HuH-7.5 (cell line): ENCODE measurements at places on chromosomes 12 and 14.

GRCh38 chr12:98260276-98260675, 255.1 kb upstream of the TMPO start:
- DNase-seq = no peak

DNA sequence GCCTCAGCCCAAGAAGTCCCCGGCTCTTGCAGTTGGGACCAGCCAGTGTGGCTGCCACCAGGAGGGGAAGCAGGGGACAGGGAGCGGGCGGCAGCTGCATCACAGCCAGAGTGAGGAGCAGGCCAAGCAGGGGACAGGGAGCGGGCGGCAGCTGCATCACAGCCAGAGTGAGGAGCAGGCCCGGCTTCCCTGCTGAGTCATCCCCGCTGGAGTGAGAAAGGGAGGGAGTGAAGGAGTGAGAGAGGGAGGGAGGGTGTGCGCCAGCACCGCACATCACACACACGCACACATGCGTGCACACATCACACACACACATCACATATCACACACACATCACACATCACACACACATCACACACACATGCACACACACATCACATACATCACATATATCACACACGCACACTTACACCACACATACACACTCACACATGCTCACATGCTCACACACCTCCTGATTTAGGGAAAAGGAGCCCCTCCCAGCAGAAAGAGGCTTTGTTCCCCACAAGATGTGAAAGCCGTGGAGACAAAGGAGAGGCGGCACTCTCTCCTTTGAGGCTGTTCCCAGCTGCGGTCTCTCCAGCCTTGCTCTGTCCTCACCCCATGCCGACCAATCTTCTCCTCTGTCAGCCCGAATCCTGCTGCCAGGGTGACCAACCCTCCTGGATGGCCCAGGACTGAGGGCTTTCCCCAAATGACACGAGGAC, 16.7 kb upstream of the ZDHHC22 start:
- no peak for DNase-seq

- DNase-seq = no peak
These were observed 215.0 kb downstream of the SNAPC1 start for GRCh38 chr14:61977217-61977616.

- DNase-seq = no peak
These were observed 31.4 kb downstream of the P2RX4 start for GRCh38 chr12:121241156-121241970.

DNA sequence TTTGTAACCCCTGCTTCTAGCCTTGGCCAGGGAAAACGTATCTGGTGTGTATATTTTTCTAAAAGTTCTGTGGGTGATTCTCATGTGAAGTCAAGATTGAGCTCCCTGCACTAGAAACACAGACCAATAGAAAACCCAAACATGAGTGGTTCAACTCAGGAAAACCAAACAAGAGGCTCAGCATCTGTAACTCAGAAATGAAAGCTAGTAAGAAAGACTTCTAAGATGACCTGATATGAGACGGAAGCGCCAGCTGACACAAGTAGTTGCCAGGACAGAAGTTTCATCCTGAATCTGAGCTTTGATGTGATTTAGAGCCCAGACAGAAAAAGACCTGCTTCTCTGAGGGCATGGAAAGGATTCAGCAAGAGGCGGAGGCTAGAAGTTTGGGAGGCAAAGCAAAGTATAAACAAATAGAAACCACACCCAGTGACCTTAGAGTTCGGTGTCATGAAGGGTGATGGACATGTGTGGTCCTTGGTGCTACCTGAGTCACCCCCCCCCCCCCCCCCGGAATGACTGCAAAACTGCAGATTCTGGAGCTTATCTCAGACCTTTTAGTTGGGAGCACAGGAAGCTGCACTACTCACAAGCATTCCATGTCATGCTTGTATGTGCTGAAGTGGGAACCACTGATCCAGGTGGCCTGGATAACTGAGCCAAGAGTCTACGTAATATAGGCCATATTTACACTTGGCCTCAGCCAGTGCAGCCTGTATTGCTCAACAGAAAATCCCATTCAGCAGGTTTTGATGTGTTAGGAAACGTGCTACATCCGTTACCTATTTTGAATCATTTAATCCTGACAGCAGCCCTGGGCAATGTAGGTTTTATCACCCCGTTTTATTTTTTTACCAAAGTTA, 191.3 kb downstream of the ANO6 start:
- DNase-seq = no peak

- DNase-seq = peak; percentile 47
These were observed 94.1 kb downstream of the SLC25A47 start for GRCh38 chr14:100416921-100417860.

DNA sequence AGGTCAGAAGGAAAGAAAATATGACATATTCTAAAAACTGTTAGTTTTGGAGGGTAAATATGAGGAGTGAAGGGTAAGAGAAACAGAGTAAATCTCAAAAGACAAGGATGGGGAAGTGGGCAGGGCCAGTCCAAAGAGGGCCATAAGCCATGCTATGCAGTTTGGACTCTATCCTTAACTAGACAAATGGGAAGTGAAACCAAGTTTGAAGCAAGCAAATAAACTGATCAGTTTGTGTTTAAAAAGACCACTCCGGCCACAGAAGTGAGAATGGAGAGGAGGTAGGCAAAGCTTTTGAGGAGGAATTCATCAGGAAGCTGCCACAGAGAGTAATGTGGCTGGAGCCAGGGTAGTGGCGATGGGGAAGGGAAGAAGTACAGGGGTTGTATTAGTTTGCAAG, 37.5 kb upstream of the DAAM1 start:
- DNase-seq = no peak

GRCh38 chr12:115983226-115983798, 294.2 kb downstream of the MED13L start:
- no peak for DNase-seq

GRCh38 chr12:108629824-108630476, 3.7 kb downstream of the SELPLG start:
- no peak for DNase-seq

DNA sequence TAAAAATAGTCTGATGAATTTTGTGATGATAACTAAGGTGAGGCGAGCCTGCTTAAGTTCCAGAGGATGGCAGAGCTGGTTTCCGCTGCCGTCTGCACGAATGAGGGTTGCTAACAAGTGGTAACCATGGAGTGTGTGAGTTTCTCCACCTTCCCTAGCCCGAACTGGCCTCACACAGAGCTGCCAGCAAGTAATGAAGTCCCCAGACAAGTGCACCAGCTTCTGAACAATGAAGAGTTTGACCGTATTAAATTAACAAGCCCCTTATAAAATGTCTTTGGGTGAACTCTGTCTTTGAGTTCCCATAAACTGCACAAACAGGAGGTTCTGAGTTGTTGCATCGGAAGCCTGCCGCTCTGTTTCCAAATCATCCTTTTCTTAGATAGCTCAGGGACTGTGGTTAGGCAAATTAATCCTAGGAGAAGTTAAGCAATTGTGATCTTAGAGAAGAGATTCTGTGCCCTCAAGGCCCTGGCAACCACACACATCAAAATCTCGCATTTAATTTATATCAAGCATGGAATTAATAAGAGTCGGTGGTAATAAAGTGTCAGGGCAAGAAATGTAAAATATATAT, 274.1 kb upstream of the DAAM1 start:
- DNase-seq = no peak

DNA sequence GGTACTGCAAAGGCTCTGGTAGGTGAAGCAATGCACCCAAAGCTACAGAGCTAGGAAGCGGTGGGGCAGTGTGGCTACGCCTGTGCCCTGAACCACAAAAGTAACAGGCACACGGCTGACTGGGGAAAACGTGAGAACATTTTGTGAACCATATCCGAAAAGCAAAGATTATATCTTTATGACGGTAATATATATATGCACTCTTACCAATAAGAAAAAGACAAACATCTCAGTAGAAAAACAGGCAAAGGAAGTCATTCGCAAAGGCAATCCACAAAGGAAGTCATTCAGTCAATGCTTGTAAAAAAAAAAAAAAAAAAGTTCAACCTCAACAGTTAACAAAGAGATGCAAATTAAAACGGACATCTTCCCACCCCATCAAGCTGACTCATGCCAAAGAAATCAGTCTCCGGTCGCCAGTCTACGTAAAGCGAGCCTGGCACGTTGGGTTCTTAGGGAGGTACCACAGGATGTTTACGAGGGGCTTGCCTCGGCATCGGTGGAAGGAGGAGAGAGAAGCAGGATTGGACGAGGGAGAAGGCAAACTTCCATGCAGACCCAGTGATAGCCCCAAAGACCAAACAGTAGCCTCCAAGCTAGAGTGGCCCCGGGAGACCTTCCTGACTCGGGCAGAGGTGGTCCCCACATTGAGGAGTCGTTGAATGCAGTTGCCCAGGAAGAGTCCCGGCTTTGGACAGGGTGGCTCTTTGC, 39.4 kb upstream of the PPP2R5C start:
- DNase-seq = no peak

GRCh38 chr14:39383026-39383660, 49.1 kb downstream of the FBXO33 start:
- no peak for DNase-seq

DNA sequence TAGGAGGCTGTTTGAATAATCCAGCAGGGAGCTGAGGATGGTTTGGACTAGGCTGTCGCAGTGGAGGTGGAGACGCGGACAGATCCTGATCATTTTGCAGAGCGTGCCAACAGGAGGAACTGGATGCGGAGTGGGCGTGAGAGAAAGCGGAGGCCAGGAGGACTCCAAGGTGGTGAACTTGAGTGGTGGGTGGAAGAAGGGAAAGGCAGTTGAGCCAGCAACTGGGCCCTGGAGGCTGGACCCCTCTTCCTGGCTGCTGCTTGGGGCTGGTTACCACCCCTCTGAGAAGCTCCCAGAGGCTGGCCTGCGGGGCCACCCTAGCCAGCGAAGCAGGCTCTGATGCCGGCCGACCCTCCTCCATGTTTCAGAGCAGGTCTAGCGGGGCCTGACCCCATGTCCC, 56.8 kb upstream of the KCNA1 start:
- no peak for DNase-seq

- DNase-seq = no peak
These were observed 4.5 kb upstream of the SRSF9 start for GRCh38 chr12:120473807-120474615.

- no peak for DNase-seq
These were observed 8.9 kb upstream of the CLEC6A start for GRCh38 chr12:8446642-8447547.

DNA sequence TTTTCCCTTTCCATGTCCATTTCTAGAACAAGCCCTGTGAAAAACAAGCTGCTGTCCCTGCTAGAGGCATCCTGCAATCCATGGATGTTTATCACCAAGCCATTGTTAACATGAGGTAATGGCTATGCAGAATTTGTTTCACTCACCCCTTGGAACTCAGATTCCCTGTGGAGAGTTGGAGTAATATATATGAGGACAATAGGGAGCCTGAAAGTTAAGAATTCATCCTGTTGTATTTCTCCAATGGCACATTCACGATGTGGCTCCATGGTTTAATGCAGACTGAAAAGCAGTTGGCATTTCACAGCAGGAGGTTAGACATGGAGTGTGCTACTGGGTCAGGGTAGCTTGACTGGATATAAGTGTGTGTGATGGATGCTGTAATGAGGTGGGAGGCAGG, 32.4 kb downstream of the GPR65 start:
- no peak for DNase-seq

DNA sequence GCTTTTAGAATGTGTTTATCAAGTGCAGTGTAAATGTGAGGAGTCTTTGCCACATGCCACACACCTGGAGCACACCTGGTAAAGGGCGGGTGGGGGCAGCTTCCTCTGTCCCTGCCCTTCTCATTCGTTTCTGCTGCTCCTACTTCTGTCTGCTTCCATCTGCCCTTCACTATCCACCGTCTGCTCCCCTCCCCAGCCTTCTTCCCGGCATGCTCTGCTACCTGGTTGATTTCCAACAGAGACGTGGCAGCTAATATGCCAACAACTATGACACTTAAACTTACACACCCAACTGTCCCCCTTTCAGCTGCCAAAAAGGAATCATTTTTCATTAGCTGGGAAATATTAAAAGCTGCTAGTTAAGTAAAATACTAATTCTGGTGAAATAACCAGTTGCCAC, 9.1 kb upstream of the CARMIL3 start:
- DNase-seq = no peak

DNA sequence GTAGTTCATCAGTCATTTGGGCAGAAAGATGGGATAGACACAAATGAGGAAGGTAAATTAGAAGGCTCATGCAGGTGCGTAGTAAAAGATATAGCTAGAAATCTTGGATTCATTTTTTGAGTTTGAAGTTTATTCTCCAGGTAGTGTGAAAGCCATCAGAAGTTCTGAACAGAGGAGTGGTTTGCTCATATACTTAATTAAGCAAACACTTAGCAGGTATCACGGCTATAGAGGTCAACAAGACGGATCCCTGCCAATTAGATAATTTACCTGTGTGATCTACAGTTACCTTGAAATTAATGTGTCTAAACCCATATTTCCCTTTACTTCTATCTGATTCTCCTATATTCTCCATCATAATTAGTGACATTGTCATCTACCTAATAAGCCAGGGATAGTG, 29.7 kb downstream of the PALS1 start:
- DNase-seq = no peak

DNA sequence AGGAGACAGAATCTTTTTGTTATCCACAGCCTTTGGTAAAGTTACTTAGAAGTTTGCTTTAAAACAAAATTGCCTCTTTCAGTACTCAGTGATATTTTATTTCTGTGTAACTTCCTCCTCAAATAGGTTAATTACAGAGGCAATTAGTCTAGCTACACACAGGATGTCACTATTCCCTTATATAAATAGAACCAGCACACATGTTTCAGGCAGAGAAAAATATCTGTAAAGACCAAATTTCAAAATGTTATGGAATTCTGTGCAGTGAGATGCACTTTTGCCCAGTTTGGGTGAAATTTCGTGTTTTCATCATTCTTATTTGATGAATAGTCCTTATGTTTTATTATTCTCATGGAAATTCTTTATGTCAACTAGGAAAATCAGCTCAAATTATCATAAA, 410.6 kb upstream of the SOX5 start:
- no peak for DNase-seq

GRCh38 chr12:106033161-106033675, 105.5 kb downstream of the NUAK1 start:
- no peak for DNase-seq

GRCh38 chr14:101361044-101361443, 200.3 kb upstream of the DIO3 start:
- no peak for DNase-seq

DNA sequence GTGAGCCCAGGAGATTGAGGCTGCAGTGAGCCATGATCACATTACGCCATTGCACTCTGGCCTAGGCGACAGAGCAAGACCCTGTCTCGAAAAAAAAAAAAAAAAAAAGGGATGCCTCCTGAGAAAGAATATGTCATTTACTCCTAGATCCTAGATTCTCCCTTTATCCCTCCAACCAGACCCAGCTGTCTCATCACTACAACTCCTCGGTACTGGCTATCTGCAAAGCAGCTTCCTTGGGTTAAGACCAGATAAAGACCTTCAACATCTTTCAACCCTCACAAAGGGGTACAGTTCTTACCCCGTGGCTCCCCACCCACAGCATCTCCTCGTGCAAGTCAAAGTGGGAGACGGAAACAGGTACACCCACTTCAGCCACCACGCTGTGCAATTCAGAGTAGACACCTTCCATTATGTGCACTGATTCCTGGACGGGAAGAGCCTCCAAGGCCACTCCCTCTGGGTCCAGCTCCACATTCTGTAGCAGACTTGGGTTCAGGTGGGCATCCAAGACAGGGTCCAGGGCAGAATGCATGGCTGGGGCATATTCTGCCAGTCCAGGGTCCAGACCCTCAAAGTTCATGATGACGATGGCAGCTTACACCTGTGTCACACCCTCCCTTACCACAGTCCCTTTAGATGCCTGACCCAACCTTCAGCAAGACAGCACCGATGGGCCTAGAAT, 1.1 kb downstream of the PAN2 start:
- DNase-seq = no peak
